Endodermal cell (in vitro differentiated cells): ENCODE measurements at places on chromosomes 1 and 21.

GRCh38 chr1:34926156-34926555 is 3.3 kb downstream of the DLGAP3 start:
- DNase-seq, result no peak

DNA sequence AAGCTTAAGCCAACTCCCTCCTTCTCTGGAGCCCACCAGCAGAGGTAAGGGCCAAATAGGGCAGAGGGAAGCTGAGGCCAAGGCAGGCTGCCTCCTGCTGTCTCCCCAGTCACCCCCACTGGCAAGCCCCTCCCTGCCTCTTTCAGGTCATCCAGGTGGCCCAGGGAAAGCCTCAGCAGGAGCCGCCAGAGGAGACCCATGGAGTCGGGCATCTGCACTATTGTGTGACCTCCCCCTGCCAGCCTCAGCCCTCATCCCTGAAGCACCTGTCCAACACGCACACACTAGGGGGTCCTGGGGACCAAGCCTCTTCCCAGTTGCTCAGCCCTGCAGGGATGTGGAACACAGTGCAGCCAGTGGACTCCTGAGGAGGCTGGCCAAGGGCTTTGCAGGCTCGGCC is 5.3 kb upstream of the NAXE start:
- no peak for DNase-seq

DNA sequence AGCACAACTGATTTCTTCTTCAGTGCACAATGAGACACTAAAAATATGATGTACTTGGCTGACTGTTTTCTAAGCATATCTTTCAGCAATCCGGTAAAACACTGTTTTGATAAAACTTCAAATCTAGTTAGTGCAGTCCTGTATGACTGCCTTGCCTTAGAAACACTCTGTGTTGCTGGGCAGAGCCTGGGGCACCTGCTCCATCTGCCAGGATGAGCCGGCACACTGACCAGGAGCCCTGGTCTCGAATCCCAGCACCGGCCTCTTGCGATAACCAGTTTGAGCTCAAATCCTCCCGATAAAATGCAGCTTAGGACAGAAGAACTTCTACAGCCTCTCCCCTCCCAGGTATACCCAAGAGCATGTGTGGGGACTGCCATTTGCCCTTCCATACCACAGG is 199.5 kb downstream of the SIPA1L2 start:
- no peak for DNase-seq

GRCh38 chr1:33897092-33897725 is 33.3 kb downstream of the HMGB4 start:
- no peak for DNase-seq

- DNase-seq, result no peak
Measured at GRCh38 chr1:31221072-31221471, 18.6 kb downstream of the NKAIN1 start.

DNA sequence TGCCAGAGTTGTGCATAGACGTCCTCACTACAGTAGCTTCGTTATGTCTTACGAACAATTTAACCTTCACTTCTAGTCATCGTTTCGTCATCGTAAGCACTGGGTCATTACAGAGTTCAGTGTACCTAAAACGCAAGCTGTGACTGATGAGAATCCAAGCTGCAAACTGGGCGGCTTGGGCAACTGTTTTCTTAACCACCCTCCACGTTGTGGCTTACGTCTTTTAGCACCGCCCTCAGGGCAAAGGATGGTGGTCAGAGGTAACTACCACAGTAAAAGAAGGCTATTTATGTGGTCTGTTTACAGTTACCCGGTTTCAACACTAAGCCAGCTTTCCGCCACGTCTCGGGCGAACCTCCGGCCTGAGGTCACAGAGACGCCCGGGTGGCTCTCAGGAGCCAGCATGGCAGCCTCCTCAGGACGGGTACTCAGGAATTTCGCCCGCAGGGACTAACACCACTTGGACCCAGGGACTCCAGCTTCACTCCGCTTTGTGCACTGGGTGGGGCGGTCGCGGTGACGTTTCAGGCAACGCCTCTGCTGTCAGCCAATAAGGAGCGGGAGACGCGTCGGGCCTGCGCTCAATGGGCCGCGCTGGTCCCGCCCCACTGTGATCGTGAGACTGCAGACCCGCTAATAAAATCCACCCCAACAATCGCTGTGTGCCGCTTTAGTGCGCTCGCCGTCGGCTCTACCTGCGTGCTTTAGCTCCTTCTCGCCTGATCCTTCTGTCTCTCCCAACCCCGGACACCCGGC is at the start of gene CTH:
TSS of gene CTH (plus strand) at position 665 of the 756 bp plus-strand sequence. CDS start 148 bp downstream, outside the sequence.
- peak; percentile 99 for DNase-seq

GRCh38 chr1:111234866-111235265 is 7.4 kb downstream of the CHI3L2 start:
- no peak for DNase-seq

GRCh38 chr1:94298861-94299260 is 61.5 kb upstream of the ARHGAP29 start:
- DNase-seq, result no peak
